Neural crest cell (in vitro differentiated cells): ENCODE measurements at places on chromosomes 1 and 21. TPM values are rescaled to one million over a fixed set of nuclear protein-coding genes. Genes with fewer than 3 reads are reported as not detected.

- no peak for DNase-seq
Observed at GRCh38 chr1:196308176-196308575, 300.1 kb downstream of the KCNT2 start.

GRCh38 chr21:28253338-28253737, 739.3 kb downstream of the LTN1 start:
- DNase-seq, result no peak

- no peak for DNase-seq
Observed at GRCh38 chr1:190738317-190738716, 260.7 kb upstream of the BRINP3 start.

GRCh38 chr1:179448437-179449149, 82.8 kb downstream of the AXDND1 start:
- DNase-seq, result no peak

DNA sequence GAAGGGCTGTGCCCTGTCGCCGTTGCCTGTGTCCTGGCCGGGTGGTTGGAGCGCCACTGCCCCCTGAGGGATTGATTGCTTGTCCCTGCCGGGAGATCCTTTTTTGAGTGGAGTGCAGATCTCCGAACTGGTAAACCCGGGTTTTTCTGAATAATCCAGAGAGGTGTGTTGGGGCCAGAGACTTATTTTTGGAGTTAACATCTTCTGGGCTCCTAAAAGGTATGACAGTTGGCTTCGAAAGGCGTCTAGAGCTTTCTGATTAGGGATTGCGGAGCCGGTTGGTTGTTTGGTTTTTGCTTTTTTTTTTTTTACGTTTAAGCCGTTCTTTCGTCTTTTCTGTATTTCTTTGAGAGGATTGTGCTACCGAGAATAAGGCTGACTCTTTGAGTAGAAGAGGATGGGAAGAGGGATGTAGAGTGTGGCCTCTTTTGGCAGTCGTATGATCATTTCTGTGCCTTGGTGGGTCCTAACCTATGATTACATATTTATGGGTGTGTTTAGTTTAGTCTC, 756 bp downstream of the RLF start:
- DNase-seq, result no peak

GRCh38 chr1:29121936-29122681, 1.6 kb downstream of the TMEM200B start:
- no peak for DNase-seq

- no peak for DNase-seq
Observed at GRCh38 chr1:35184495-35185199, 8.3 kb downstream of the SFPQ start.

DNA sequence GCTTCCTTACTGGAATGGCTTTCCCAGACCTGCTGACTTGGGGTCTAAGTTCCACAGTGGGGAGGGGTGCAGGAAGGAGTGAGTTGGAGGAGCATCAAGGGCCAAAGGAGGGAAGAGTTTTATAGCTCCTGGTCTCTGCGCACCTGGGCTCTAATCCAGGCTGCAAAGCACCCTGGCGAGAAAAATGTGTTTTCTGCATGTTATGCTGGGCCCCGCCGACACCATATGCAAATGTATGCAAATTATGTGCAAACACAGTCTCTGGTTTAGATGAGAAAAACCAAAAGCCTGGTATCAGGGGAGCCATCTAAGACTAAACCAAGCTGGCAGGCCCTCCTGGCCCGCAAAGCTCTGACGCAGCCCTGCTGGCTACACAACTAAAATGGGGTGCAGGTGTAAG, 95.0 kb downstream of the VWA5B1 start:
- no peak for DNase-seq

DNA sequence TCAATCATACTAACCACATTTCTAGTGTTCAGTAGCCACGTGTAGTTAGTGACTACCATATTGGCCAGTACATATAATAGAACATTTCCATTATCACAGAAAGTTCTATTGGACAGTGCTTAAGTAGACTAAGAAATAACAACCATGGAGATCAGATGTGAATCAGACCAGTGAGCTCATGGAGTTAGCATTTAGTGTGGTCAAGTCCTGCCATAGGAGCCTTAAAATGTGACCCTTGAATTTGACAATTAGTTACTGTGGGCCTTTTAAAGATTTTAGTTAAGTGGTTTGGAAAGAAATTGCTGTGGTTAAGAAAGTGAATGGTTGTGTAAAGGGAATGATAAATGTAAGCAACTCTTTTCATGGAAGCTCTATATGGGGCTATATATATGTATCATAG, 123.4 kb downstream of the POU2F1 start:
- DNase-seq, result no peak

- DNase-seq, result no peak
Observed at GRCh38 chr1:10698726-10699469, 97.5 kb downstream of the CASZ1 start.

GRCh38 chr1:5620418-5620817, 371.8 kb downstream of the NPHP4 start:
- DNase-seq, result no peak

- DNase-seq, result no peak
Observed at GRCh38 chr1:17768651-17769241, 13.6 kb downstream of the ACTL8 start.

GRCh38 chr1:29050166-29050565, 73.5 kb downstream of the TMEM200B start:
- DNase-seq, result no peak

GRCh38 chr1:88876573-88877365, 14.6 kb downstream of the GTF2B start:
- DNase-seq, result no peak

DNA sequence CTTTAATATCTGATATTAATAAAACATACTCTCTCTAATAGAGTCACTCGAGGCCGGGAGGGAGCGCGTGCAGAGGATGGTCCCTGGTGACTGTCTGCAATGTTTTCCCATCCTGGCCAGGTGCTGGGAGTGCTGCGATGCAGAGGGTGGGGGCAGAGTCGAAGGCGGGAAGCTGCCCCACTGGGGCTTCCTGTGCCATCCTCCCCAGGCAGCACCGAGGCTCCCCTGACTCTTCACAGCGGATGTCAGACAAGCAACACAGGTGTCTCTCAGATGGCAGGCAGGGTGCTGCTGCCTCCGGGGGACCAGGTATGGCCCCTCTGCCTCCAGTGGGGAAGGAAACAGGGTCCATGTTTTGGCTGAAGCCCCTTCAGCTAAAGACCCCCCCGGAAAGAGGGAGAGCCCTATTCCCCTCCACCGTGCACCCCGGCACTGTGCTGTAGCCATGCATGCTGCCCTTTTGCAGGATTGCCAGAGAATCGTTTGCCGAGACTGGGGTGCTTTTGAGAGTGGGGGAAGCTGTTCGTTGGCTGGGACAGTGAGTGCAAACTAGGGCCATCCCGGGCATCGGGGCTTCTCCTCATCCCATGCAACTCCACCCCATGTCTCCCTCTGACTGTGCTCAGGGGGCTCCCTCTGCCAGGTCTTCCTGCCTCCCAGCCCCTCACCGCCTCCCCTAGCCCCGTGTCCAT, 32.1 kb upstream of the TTC34 start:
- no peak for DNase-seq

DNA sequence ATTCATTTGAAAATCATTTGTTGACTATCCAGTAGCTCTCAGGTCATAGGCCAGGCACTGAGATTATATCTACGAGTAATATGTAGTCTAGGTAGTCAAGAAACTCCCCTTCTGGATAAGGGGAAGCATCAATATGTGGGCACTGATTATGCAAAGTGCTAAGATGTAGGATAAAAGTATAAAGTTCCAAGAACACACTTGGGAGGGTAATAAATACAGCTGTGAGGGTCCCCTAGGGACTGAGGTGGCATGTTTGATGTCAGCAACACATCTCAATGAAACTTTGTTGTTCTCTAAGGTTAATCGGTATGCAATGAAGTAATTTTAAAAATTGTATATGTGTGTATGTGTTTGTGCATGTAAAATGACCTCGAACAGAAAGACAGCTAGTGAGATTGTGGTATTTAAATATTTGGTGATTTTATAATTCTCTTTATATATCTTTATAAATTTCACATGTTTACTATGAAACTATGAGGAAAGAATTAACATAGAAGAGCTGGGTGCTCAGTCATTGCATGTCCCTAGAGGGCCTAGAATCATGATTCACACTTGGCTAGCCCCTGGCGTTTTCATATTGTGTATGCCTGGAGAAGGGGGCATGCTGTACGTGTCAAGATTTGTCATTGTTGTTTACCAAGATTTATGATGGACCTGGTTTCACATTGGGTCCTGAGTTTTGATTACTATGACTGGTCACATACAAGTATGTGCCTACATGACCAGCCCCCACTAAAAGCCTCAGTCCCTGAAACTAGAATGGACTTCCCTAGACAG, 140.1 kb upstream of the DUSP10 start:
- DNase-seq, result no peak

The LCE3E gene
- not detected in 2 replicates for total RNA-seq

The KANK4 gene
- 5.4 and 6.5 TPM in 2 replicates for total RNA-seq

The SDCCAG8 gene
- total RNA-seq, result 19.9 and 22.8 TPM in 2 replicates

The SYT2 gene
- total RNA-seq, result 2.3 and 2.6 TPM in 2 replicates

The CHIA gene
- not detected in 2 replicates for total RNA-seq

The UMODL1 gene
- not detected in 2 replicates for total RNA-seq

The PLCH2 gene
- total RNA-seq, result 0.37 and 0.59 TPM in 2 replicates

The ELF3 gene
- 0.19 and 0.55 TPM in 2 replicates for total RNA-seq

The SLAMF7 gene
- total RNA-seq, result not detected in 2 replicates
